Activated CD4-positive, alpha-beta memory T cell treated with anti-CD3 and anti-CD28 coated beads for 36 hours (primary cell): ENCODE measurements at places on chromosomes 3 and 15. TPM values are rescaled to one million over a fixed set of nuclear protein-coding genes. Genes with fewer than 3 reads are reported as not detected.

GRCh38 chr3:52527732-52528585, 5.7 kb downstream of the NT5DC2 start:
- no peaks in the 10 kb centered on the region for H3K27me3 ChIP-seq
- peaks cover 7% of the 10 kb centered on the region for H3K36me3 ChIP-seq
- H3K27ac ChIP-seq, result no peak overlapping the region
- no peak overlapping the region for H3K4me3 ChIP-seq
- peaks cover 7% of the 10 kb centered on the region for H3K4me1 ChIP-seq

DNA sequence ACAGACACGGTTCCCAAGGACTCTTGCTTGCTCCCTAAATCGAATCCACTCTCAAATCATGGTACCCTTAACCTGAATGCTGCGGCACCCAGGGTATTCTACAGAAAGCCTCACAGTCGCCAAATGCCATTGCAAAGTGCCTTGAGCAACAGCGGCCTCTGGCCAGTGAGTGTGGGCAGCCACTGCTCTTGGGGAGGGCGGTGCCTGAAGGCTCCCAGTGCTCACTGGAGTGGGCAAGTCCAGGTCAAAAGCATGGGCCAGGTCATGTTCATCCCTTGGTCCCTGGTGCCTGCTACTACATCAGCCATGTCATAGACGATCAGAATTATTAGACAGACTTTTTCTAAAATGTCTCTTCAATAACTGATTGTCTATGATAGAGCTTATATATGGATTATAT, 82.5 kb downstream of the ADAMTS17 start:
- H3K27me3 ChIP-seq, result no peaks in the 10 kb centered on the region
- no peak for DNase-seq
- H3K4me1 ChIP-seq, result no peaks in the 10 kb centered on the region

Gene ZNF148
- total RNA-seq, result 27.9 TPM

GRCh38 chr3:7657214-7658112, 796.5 kb downstream of the GRM7 start:
- H3K36me3 ChIP-seq, result no peaks in the 10 kb centered on the region
- no peak overlapping the region for H3K4me3 ChIP-seq
- H3K4me1 ChIP-seq, result no peaks in the 10 kb centered on the region
- no peak overlapping the region for H3K27ac ChIP-seq

DNA sequence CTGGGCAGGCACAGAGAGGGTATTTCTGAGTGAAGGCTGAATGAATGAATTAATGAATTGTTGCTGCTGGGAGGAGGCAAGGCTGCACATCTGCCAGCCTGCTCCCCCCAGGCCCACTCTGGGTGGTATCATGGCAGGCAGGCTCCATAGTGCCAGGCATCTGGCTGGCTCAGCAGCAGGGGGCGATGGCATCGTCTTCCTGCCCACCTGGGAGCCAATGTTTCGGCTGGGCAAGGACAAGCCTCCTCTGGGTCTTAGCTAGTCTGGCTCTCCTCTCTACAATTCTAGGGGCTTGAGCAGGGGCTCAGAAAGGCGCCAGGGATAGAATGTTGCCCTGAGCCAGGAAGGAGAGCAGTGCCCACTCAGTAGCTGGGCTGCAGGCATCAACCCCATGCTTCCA, 1.7 kb upstream of the TLR9 start:
- peaks cover 22% of the 10 kb centered on the region for H3K36me3 ChIP-seq
- H3K4me3 ChIP-seq, result no peak overlapping the region
- peak overlapping the region; percentile 38 for H3K27ac ChIP-seq
- DNase-seq, result peak; percentile 30

DNA sequence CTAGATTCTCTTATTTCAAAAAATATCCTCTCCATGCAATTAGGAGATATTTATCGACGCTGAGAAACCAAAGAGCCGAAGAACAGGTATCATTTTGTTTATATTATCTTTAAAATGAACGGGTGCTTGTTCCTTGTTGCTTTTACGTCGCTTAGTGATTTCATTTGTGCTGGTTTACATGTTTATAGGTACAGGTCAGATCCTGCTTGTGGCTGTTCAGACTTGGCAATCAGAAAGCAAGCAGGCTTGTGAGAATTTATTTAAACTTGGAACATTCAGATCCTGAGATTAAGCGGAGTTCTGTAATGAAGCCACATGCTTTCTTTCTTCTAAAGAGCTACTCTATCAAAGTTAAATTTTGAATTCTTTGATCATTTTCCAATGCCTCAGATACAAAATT, 43.0 kb upstream of the ATP2C1 start:
- H3K36me3 ChIP-seq, result no peaks in the 10 kb centered on the region
- H3K27me3 ChIP-seq, result peaks cover 38% of the 10 kb centered on the region
- no peak for DNase-seq
- H3K4me3 ChIP-seq, result peak overlapping the region; percentile 20

- no peaks in the 10 kb centered on the region for H3K27me3 ChIP-seq
- H3K27ac ChIP-seq, result no peak overlapping the region
- H3K4me1 ChIP-seq, result peaks cover 7% of the 10 kb centered on the region
- H3K36me3 ChIP-seq, result peaks cover 3% of the 10 kb centered on the region
- DNase-seq, result no peak
These were observed 4.9 kb upstream of the PCYT1A start for GRCh38 chr3:196292286-196292923.

DNA sequence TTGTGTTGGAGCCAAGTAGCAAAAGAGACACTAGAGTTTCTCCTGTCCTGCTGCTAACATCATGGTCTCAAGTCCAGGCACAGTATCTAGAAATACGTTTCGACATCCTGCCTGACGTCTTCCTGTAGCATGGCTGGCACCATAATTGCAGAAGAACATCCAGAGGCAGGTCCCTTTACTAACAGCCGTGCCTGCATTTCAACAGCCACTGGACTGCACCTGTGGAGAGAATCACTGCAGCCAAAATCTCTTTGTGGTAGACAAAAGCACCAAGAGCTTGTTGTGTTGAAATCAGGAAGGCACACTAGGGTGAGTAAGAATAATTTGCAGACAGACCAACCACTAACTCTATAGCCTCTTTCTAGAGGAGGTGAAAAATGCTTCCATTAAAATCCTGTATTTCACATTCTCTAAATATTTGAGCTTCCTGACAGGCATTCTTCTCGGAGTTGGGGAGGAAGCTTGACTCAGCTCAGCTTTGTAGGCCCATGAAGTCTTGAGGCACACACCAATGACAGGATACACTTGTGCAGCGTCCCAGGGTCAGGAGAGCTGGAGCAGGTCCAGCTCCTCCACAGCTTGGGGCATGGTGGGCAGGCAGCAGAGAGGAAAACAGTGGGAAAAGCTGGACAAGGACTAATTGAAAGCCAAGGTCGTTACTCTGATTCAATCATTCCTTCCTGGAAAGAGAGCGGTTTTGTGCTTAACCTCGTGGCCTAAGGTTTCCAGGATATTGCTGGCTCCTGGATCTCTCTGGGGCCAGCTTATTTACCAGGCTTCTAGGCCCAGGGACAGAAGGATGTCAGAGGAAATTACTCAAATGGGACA, 244.9 kb downstream of the FAM43A start:
- no peak overlapping the region for H3K4me3 ChIP-seq
- no peak for DNase-seq
- H3K27me3 ChIP-seq, result peaks cover 16% of the 10 kb centered on the region
- H3K27ac ChIP-seq, result no peak overlapping the region
- H3K36me3 ChIP-seq, result no peaks in the 10 kb centered on the region

GRCh38 chr3:122013448-122013925, 8.6 kb downstream of the ILDR1 start:
- no peak overlapping the region for H3K4me3 ChIP-seq
- no peak for DNase-seq
- no peaks in the 10 kb centered on the region for H3K36me3 ChIP-seq
- peaks cover 26% of the 10 kb centered on the region for H3K4me1 ChIP-seq
- H3K27ac ChIP-seq, result no peak overlapping the region

Gene TLE3
- 85.4 TPM for total RNA-seq

Gene SLC12A8
- 0.48 TPM for total RNA-seq

Gene NGRN
- total RNA-seq, result 25.3 TPM

DNA sequence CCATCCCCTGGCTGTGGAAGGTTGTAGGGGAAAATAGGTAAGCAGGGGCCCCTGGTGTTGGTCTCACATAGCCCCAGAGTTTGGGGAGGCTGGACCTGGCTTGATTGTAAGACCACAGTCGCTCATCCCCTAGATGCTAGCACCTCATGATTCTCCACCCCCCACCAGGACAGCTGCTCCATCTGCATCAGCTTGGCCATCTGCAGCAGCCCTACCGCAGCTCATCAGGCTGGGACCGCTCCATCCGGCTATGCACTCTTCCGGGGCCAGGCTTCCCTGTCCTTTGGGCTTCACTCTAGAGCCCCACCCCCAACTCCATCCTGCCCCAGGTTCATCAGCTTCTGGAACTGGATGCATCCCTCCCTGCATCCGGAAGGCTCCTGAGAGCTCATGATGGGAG, 12.6 kb downstream of the SCN5A start:
- no peaks in the 10 kb centered on the region for H3K36me3 ChIP-seq
- H3K27me3 ChIP-seq, result no peaks in the 10 kb centered on the region
- no peak overlapping the region for H3K4me3 ChIP-seq
- H3K4me1 ChIP-seq, result peaks cover 3% of the 10 kb centered on the region
- DNase-seq, result no peak
- H3K27ac ChIP-seq, result no peak overlapping the region

Gene GRM7
- not detected for total RNA-seq

Gene PATL2
- total RNA-seq, result 17.2 TPM

Gene SNURF
- 15.2 TPM for total RNA-seq
